ENCODE measurements at places on chromosomes 2 and 18.

GRCh38 chr18:23718731-23719130 lies 29.5 kb downstream of the LAMA3 start:
- peaks cover 26% of the 10 kb centered on the region for H3K4me1 ChIP-seq
- H3K4me3 ChIP-seq: no peak overlapping the region
- H3K27me3 ChIP-seq: no peaks in the 10 kb centered on the region
- H3K36me3 ChIP-seq: no peaks in the 10 kb centered on the region
- H3K27ac ChIP-seq: no peak overlapping the region
- DNase-seq: peak; percentile 85

- no peaks in the 10 kb centered on the region for H3K36me3 ChIP-seq
- no peak overlapping the region for H3K4me3 ChIP-seq
- no peak for DNase-seq
- H3K27me3 ChIP-seq: no peaks in the 10 kb centered on the region
Observed at GRCh38 chr2:233058717-233059546, 1.2 kb upstream of the INPP5D start.

DNA sequence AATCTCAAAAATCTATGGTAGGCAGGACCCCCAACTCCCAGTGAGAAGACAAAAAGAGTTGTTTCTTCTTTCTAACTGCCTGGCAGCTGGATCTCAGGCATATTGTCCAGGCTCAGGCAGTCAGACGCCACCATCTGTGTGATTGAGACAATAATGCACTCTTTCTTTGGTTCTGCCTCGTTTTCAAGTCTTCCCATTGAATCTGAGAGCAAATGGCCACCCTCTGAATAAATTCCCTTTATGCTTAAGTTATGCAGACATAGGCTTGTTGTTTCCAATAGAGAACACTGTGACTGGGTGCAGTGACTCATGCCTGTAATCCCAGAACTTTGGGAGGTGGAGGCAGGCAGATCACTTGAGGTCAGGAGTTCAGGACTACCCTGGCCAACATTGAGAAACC lies 15.3 kb upstream of the CD207 start:
- H3K4me3 ChIP-seq: no peak overlapping the region
- H3K4me1 ChIP-seq: no peaks in the 10 kb centered on the region
- H3K27ac ChIP-seq: no peak overlapping the region
- H3K36me3 ChIP-seq: no peaks in the 10 kb centered on the region
- DNase-seq: no peak

GRCh38 chr2:229330952-229331351 lies 59.9 kb upstream of the PID1 start:
- H3K4me1 ChIP-seq: peaks cover 6% of the 10 kb centered on the region
- no peak for DNase-seq
- no peak overlapping the region for H3K4me3 ChIP-seq
- no peak overlapping the region for H3K27ac ChIP-seq

GRCh38 chr2:103959174-103960128 lies 894.5 kb upstream of the POU3F3 start:
- H3K4me3 ChIP-seq: no peak overlapping the region
- no peaks in the 10 kb centered on the region for H3K4me1 ChIP-seq
- no peak for DNase-seq
- H3K36me3 ChIP-seq: no peaks in the 10 kb centered on the region
- H3K27me3 ChIP-seq: no peaks in the 10 kb centered on the region

GRCh38 chr18:24947521-24948305 lies 404.3 kb downstream of the ZNF521 start:
- DNase-seq: no peak
- H3K27me3 ChIP-seq: no peaks in the 10 kb centered on the region
- H3K36me3 ChIP-seq: no peaks in the 10 kb centered on the region
- no peak overlapping the region for H3K27ac ChIP-seq
- H3K4me1 ChIP-seq: no peaks in the 10 kb centered on the region

DNA sequence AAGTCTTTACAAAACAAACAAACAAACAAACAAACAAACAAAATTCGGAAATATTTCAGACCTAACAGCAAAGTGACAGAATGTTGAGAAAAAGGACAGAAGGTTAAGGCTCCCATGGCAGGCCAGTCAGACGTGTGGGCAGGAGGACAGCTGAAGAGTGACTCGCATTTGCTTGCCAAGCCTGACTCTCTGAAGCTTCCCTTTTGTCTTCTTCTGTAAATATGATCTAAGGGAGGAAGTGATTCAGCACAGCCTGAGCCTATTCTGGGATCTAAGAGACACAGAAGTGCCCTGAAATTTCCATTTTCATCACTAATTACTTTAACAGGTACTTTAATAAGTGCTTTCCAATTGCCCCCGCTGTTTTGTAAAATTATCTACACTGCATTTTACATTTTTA lies 134.0 kb upstream of the LYPD1 start:
- H3K4me1 ChIP-seq: no peaks in the 10 kb centered on the region
- no peak for DNase-seq
- H3K27ac ChIP-seq: no peak overlapping the region
- no peaks in the 10 kb centered on the region for H3K27me3 ChIP-seq
- H3K4me3 ChIP-seq: no peak overlapping the region
- no peaks in the 10 kb centered on the region for H3K36me3 ChIP-seq

DNA sequence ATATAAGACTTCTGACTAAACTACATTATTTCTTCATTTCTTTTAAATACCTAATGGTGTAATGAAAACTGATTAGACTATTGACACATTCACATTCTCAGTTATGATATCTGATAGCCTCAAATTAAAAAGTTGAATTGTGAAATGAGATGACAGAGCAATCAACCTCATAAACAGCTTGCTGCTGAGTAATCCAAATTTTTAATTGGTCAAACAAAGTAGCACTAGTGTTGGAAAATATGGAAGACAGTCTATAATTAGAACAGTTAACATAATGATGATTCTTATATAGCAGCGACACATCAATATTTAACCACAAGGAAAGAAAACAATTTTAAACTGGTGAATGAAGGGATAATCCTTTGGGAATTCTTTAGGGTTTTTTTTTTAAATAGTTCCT lies 91.9 kb upstream of the LRP1B start:
- H3K27ac ChIP-seq: no peak overlapping the region
- DNase-seq: no peak
- H3K36me3 ChIP-seq: no peaks in the 10 kb centered on the region
- no peak overlapping the region for H3K4me3 ChIP-seq
- no peaks in the 10 kb centered on the region for H3K27me3 ChIP-seq
- no peaks in the 10 kb centered on the region for H3K4me1 ChIP-seq

DNA sequence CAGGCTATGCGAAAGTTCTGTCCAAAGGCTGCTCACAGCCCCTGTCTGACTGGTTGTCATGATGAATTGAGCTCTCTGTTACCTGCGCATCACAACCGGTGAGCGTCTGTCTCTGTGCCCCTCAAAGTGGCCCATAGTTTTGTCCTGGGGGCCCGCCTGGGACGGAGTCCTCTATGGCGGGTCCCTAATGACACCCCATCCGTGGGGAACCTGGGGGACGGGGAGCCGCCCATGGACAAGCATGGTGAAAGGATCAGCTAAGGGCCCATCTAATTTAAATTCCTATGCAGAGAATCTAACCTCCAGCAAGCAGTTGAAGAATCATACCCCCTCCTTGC lies 473 bp downstream of the ELMOD3 start:
- H3K27ac ChIP-seq: peak overlapping the region; percentile 84
- peaks cover 10% of the 10 kb centered on the region for H3K36me3 ChIP-seq
- peak overlapping the region; percentile 69 for H3K4me3 ChIP-seq
- H3K4me1 ChIP-seq: peaks cover 64% of the 10 kb centered on the region

- H3K4me1 ChIP-seq: no peaks in the 10 kb centered on the region
- no peak overlapping the region for H3K27ac ChIP-seq
- H3K4me3 ChIP-seq: no peak overlapping the region
- DNase-seq: peak; percentile 74
Observed at GRCh38 chr2:121002597-121002996, 266.9 kb downstream of the GLI2 start.

GRCh38 chr18:63258749-63259566 lies 60.6 kb downstream of the BCL2 start:
- no peak overlapping the region for H3K4me3 ChIP-seq
- H3K27ac ChIP-seq: peak overlapping the region; percentile 86
- no peaks in the 10 kb centered on the region for H3K36me3 ChIP-seq
- no peaks in the 10 kb centered on the region for H3K27me3 ChIP-seq
- no peak for DNase-seq

DNA sequence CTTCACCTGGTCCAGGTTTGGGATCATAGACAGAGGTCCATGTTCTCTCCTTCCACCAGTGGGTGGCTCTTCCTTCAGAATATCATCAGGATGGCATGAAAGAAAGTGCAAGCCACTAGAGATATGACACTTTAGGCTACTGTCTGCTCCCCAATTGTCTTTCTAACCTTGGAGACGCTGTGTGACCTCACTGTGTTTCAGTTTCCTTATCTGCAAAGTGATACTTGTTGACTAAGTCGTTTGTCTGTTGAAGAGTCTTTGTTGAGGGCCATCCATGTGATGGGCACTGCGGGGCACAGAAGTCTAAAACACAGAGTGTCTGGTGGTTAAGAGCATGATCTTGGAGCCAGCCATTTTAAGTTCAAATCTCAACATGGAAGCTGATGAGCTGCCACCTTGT lies 259.9 kb upstream of the THSD7B start:
- H3K4me3 ChIP-seq: no peak overlapping the region
- DNase-seq: no peak
- no peaks in the 10 kb centered on the region for H3K4me1 ChIP-seq
- H3K36me3 ChIP-seq: no peaks in the 10 kb centered on the region
- H3K27me3 ChIP-seq: no peaks in the 10 kb centered on the region
- no peak overlapping the region for H3K27ac ChIP-seq

GRCh38 chr2:16746329-16746728 lies 80.7 kb upstream of the CYRIA start:
- H3K4me3 ChIP-seq: no peak overlapping the region
- no peaks in the 10 kb centered on the region for H3K4me1 ChIP-seq
- H3K27me3 ChIP-seq: no peaks in the 10 kb centered on the region

GRCh38 chr2:189183170-189183569 lies 3.6 kb upstream of the COL5A2 start:
- peaks cover 12% of the 10 kb centered on the region for H3K4me1 ChIP-seq
- DNase-seq: no peak
- no peaks in the 10 kb centered on the region for H3K27me3 ChIP-seq
- no peaks in the 10 kb centered on the region for H3K36me3 ChIP-seq
- H3K4me3 ChIP-seq: no peak overlapping the region

GRCh38 chr18:43879415-43879814 lies 602.1 kb upstream of the SYT4 start:
- DNase-seq: no peak
- no peaks in the 10 kb centered on the region for H3K36me3 ChIP-seq
- no peaks in the 10 kb centered on the region for H3K27me3 ChIP-seq

GRCh38 chr18:6495536-6495935 lies 80.8 kb upstream of the L3MBTL4 start:
- H3K4me3 ChIP-seq: no peak overlapping the region
- H3K27ac ChIP-seq: no peak overlapping the region
- no peaks in the 10 kb centered on the region for H3K36me3 ChIP-seq
- H3K27me3 ChIP-seq: no peaks in the 10 kb centered on the region
- H3K4me1 ChIP-seq: no peaks in the 10 kb centered on the region
- DNase-seq: no peak

DNA sequence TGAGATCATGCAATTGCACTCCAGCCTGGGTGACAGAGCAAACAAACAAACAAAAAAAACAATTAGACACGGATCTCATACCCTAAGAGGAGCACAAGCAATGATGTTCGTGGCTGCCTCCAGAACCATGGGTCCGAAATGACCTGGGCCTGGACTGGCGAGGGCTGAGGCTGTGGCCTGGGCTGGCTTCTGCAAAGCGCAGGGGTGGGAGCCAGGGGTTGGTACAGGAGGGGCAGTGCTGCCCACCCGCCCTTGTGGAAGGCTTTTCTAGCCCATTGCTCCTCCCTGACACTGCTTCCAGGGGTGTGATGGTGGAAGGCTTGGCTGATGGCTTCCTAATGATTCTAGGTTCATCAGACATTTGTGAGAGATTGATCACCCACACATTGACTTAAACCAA lies 167.8 kb downstream of the FHOD3 start:
- DNase-seq: no peak
- H3K36me3 ChIP-seq: no peaks in the 10 kb centered on the region
- no peaks in the 10 kb centered on the region for H3K4me1 ChIP-seq
- no peaks in the 10 kb centered on the region for H3K27me3 ChIP-seq
- H3K27ac ChIP-seq: no peak overlapping the region

- no peaks in the 10 kb centered on the region for H3K36me3 ChIP-seq
- no peak overlapping the region for H3K4me3 ChIP-seq
- H3K27ac ChIP-seq: peak overlapping the region; percentile 43
Observed at GRCh38 chr2:101064868-101065549, 62.9 kb downstream of the RPL31 start.

GRCh38 chr2:165203689-165204559 lies at the start of gene SCN3A:
TSS of gene SCN3A (minus strand) at chr2:165204050. CDS start at chr2:165176394, 27,656 bp downstream.
- no peaks in the 10 kb centered on the region for H3K4me1 ChIP-seq
- no peaks in the 10 kb centered on the region for H3K27me3 ChIP-seq
- H3K27ac ChIP-seq: no peak within 1 kb of the TSS
- no peak for DNase-seq
- H3K4me3 ChIP-seq: peak within 1 kb of the TSS; percentile 14
- H3K36me3 ChIP-seq: no peaks in the 10 kb centered on the region

- no peak for DNase-seq
- no peak overlapping the region for H3K27ac ChIP-seq
- H3K4me3 ChIP-seq: no peak overlapping the region
- H3K36me3 ChIP-seq: no peaks in the 10 kb centered on the region
- no peaks in the 10 kb centered on the region for H3K27me3 ChIP-seq
Observed at GRCh38 chr2:125085904-125086303, 1060.8 kb downstream of the CNTNAP5 start.

All from esophagus muscularis mucosa (tissue), 4 donors.